ENCODE measurements at places on chromosomes 7 and 10. TPM values are rescaled to one million over a fixed set of nuclear protein-coding genes. Genes with fewer than 3 reads are reported as not detected.

INA gene
- 18.4 TPM for total RNA-seq

HMX3 gene
- total RNA-seq: not detected

RAPGEF5 gene
- 8.3 TPM for total RNA-seq

TLL2 gene
- 3.3 TPM for total RNA-seq

CYP3A4 gene
- total RNA-seq: not detected

LBX1 gene
- total RNA-seq: not detected

TRIM4 gene
- total RNA-seq: 18.7 TPM
